SK-N-MC (cell line): ENCODE measurements at places on chromosomes 3 and 15.

GRCh38 chr3:64055076-64055475 lies 31.8 kb upstream of the PSMD6 start:
- no peak for DNase-seq

DNA sequence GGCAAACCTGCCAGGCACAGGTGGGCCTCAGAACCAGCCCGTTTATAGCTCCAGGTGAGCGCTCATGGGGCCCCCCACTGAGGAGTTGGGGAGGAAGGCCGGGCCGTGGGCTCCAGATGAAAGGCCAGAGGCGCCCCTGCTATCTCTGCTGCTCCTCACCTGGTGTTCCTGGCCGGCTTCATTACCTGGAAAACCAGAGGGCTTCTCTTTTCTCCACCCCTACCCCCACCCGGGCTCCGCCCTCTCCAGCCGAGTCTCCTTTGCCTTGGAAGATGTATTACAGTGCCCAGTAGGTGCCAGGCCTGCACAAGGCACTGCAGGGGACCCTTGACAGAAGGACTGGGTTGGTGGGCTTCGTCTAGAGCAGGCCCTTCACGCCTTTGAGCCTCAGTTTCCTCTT lies 111.4 kb downstream of the WNT7A start:
- DNase-seq: no peak

- no peak for DNase-seq
Measured at GRCh38 chr3:13770170-13771169, 109.4 kb downstream of the WNT7A start.

DNA sequence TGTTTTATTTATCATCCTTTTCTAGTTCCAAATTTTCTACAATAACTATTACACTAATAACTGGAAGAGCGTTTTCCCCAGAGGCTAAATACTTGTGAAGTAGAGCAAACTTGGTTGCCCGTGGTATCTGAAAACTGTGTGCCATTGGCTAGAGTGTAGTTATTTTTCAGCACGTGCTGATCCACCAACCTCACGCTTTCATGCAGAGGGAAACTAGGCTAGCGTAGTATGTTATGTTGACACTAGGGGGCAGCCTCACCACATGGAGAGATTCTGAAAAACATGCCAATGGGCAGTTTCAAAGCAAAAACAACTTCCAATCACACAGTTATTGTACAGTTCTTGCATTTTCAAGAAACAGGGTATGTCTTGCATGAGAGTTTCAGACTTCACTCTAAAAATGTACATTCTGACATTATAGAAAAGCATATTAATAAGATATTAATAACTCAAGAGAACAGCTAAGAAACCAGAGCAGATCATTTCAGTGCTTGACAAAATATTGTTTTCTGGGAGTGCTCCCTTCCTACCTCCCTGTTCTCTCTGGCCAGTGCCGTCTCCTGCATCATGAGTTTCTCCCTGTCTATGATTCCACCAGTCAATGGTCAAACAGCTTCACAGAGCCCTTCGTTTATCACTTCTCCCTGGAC lies 39.7 kb downstream of the SPATA12 start:
- no peak for DNase-seq

DNA sequence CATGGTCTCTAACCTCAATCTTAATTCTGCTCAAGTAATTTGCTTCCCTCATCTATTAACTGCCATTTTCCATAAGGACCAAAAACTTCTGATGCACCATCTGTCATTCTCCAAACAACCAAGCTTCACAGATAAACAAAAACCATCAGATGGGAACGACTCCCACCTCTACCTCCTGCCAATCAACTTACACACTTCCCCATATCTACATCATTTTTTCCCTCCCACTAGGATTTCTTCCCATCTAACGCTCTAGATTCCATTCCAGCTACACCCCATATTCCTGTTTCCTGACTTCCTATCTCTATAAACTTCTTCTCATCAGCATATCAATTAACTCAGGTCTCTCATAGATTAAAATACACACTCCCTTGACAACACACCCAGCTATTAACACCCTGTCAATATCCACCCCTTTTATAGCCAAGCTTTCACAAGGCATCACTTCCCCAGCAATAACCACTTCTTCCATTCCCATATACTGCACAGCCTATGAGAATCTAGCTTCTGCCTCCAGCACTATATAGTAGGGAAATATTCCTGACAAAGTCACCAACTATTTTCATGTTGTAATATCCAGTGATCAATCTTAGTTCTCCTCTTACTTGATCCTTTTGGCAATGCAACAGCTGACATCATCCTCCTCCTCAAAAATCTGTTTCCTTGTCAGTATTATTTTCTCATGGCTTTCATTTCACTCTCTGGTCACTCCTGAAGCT lies 39.2 kb downstream of the SNX4 start:
- DNase-seq: no peak

- no peak for DNase-seq
Measured at GRCh38 chr15:64681424-64682024, 93.9 kb downstream of the RBPMS2 start.

GRCh38 chr3:116474801-116475200 lies 29.5 kb upstream of the LSAMP start:
- DNase-seq: no peak

GRCh38 chr3:175608356-175608755 lies 749.2 kb downstream of the NAALADL2 start:
- peak; percentile 18 for DNase-seq

DNA sequence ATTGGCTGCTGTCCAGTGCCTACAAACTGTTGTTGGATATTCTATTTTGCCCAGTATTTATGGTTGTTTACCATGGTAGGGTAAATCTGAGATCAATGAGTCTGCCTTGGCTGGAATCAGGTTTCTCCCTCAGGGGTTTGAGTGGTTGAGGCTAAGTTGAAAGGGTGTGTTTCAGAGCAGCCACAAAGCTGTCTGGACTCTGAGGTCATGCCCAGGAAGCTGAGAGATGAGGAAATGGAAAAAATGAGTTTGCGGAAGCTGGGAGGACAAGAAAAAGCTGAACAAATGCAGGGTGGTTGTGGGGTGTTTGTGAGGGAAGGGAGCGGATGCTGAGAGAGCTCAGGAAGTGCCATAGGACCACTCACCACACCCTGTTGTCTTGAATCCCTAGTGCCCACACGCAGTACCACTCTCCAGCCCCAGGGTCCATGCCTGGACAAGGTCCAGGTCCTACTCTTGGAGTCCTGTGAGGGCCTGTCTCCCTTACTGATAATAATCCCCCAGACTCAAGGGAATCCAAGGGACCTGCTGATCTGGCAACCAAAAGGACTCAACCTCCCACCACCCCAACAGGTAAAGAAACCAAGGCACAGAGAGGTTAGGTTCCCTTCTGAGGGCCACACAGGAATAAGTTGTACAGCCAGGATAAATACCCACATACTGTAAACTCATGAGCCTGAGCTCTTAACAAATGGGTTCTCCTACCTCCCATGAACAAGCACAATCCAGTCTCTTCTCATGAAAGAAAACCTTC lies 81.6 kb downstream of the PPCDC start:
- no peak for DNase-seq

DNA sequence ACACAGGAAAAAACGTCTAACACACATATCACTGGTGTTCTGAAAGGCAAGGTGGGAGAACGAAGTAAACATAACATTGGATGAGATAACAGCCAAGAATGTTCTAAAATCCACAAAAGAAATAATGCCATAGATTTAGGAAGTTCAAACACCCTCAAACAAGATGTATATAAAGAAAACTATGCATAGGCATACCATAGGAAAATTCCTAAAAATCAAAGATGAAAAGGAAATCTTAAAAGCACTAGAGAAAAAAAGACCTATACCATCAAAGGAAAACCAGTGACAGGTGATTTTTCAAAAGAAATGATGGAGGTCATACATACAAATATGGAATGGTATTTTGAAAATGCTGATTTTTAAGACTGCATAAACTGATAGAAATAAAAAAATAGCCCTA lies 57.3 kb downstream of the GLB1 start:
- no peak for DNase-seq

GRCh38 chr15:33086500-33087121 lies 107.9 kb downstream of the FMN1 start:
- peak; percentile 12 for DNase-seq

GRCh38 chr15:69979262-69979661 lies 118.5 kb downstream of the TLE3 start:
- DNase-seq: no peak

- DNase-seq: no peak
Measured at GRCh38 chr3:157793745-157794144, 290.5 kb upstream of the VEPH1 start.

- DNase-seq: no peak
Measured at GRCh38 chr3:192038726-192039125, 577.8 kb downstream of the PYDC2 start.

DNA sequence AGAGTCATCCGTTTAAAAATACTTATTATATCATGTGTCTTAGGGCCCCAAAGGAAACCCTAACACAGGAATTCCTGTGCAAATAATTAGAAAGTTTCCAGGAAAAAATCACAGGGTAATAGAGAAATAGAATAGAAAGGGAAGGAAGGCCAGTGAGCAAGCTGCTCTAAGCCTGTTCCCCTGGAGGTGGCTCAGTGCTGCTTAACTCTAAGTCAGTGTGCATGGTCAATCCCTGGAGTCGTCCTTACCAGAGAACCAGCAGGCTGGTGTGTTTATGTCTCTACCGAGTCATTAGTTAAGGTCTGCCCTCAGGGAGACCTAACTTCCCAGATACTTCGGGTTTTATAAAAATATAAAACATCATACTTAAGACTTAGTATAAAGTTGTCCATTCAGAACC lies 21.0 kb upstream of the MCF2L2 start:
- DNase-seq: no peak

DNA sequence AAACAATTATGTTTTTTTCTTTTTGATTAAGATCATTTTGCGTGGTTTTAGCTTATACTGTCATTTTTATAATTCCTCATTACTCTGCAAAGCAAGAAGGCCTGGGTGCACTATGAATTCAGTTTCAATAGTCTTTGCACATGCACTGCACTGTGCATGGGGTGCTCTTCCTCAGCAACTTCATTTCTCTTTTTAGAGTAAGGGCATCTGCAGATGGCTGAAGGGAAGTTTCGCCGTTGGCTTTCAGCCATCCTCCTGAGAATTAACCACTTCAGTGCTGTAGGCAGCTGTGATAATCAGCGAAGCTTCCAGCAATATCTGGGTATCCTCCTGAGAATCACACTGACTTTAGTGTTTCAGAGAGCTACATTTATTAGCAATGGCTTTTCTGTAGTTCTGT lies 284.8 kb downstream of the GBE1 start:
- DNase-seq: no peak

- no peak for DNase-seq
Measured at GRCh38 chr15:34490417-34491193, 53.0 kb upstream of the GOLGA8A start.

DNA sequence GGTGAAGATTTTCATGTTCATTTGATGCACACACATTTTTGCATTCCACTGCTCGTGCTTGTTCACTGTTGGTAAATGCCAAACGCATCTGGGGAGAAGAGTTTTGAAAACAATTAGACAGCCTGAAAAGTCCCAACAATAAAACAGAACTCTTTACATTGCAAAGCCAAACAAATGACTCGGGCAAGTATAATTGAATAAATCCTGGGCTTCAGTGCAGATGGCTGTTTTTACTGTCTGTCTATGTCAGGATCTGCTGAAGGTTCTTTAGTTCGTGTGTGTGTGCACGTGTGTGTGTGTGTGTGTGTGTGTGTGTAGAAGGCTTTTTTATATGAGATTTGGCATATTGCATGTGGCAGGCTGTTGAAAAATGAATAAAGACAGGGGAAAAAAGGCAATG lies 277.5 kb upstream of the CDIN1 start:
- no peak for DNase-seq

GRCh38 chr3:168260859-168261258 lies 165.1 kb upstream of the GOLIM4 start:
- no peak for DNase-seq

DNA sequence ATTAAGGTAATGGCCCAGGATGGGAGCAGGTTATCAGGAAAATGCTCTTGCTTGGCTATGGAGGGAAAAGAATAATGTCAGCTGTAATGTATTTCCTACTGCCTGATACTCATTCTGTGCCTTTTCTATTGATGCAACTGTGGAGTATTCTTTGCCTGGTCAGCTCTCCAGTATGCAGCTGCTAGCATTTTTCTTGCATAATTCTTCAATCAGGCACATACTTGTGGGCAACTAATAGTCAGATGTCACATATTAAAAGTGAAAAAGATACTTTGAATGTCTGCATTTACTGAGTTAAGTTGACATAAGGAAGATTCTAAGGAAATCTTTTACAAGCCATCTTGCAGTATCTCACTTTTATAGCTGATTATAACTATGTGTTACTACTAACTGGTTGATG lies 29.5 kb downstream of the CD80 start:
- DNase-seq: no peak

DNA sequence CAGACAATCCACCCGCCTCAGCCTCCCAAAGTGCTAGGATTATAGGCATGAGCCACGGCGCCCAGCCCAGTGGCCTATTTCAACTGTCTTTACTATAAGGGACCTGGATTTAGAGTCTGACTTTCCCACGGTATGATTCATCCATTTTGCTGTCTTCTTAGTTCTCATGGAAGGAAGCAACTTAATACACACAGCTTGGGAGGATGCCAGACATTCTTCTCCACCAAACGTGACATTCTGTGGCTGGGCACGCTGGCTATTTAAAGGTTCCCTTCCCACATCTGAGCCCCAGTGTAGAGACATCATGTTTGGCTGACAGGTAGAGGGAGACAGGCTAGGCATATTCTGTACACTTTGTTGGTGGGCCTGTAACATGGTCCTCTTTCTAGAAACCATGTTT lies 26.2 kb downstream of the FAM43A start:
- DNase-seq: no peak

GRCh38 chr3:31508452-31509146 lies 24.1 kb upstream of the STT3B start:
- DNase-seq: no peak

GRCh38 chr3:129121016-129121791 lies 400 bp downstream of the RAB43 start:
- DNase-seq: no peak

GRCh38 chr3:42723219-42723618 lies 20.6 kb upstream of the HHATL start:
- no peak for DNase-seq

DNA sequence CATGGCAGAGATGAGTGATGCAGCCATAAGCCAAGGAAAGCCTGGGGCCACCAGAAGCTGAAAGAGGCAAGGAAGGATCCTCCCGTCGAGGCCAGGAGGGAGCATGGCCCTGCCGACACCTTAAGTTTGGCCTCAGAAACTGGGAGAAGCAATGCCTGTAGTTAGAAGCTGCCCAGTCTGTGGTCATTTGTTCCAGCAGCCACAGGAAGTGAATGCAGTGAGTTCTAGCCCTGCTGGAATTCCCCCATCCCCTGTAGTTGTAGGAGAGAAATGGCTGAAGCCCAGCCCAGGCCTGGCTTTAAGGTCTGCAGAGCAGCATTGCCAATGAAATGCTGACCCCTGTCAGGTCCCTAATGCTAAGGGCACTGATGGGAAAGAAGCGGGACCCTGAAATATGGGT lies 12.2 kb upstream of the CHSY1 start:
- DNase-seq: no peak
